ENCODE measurements at places on chromosomes 3 and 15.

GRCh38 chr15:58095415-58095814, 29.9 kb upstream of the ALDH1A2 start:
- no peak for DNase-seq

- DNase-seq, result no peak
These were observed 723.5 kb downstream of the NLGN1 start for GRCh38 chr3:174120997-174121396.

- DNase-seq, result no peak
These were observed 283.5 kb downstream of the CHL1 start for GRCh38 chr3:480070-480469.

DNA sequence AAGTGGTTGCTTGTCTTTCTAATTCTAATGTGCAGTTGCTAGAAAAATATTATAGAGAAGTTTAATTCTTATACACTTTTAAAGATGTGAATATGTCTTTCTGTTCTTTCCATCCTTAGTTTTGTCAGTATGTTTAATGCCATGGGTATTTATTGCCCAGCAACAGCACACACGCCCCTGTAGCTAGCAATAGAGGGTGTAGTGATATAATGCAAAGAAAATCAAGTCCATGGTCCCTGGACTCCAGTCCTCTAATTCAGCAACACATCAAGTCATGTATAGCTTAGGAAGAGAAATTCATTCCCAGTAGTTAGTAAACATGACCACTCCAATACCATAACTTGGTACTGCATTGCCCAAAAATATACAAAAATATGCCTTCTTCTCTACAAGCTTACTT, 292.4 kb upstream of the NR2F2 start:
- DNase-seq, result no peak

DNA sequence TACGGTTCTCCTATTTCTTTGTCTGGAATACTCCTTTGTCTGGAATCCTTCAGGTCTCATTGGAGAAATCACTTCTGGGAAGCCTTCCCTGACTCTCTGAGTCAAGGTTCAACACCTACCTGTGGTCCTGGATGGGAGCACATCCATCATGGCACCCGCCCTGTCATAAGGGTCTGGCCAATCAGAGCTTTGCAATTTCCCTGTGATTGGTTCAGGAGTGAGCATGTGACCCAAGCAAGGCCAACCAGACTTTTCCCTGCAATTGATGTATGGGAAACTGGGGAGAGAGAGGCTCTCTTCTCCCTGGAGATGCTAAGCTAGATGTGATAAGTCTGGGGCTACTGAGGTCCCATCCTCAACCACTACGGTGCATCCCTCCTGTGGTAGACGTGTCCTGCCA, 8.1 kb downstream of the FAM3D start:
- DNase-seq, result no peak

DNA sequence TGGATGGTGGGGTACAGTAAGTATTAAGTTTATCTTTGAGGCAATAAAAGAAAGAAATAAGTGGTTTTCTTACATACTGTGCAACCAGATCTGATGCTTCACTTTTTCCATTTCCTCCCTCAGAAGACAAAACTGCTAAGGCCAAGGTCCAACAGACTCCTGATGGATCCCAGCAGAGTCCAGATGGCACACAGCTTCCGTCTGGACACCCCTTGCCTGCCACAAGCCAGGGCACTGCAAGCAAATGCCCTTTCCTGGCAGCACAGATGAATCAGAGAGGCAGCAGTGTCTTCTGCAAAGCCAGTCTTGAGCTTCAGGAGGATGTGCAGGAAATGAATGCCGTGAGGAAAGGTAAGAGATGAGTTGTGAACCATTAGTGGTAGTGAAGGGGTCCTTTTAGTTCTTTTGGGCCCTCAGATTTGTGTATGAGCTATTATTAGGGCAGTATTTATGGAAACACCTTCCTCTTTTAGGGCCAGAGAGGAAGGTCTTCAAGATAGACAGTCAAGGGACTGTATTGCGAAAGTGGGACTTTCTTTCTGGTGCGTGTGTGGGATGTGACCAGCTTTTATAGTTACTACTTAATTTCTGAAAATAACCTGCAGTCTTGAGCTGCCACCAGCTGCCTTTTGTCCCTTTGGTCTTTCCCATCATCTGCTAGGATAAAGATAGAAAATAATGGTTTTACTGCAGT, 4.6 kb downstream of the ALAS1 start:
- DNase-seq, result no peak

DNA sequence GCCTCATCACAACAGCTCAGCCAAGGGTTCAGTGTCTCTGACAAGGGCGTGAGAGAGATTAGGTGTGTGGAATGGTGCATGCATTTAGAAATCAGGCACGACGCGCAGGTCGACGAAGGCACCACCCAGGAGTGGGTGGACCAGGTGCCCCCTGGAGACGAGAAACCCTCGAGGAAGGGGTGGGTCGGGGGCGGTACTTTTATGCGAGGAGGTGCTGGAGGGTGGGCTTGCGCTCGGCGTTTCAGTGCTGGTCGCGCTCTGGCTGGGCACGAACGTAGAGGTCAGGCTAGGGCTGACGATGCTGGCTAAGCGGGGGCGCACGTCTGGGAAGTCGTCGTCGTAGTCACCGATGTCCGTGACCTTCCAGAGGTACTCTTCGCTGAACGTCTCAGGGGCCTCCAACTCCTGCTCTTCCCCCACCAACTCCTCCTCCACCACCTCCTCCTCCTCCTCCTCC, 393 bp downstream of the ERICH6 start:
- peak; percentile 57 for DNase-seq

- DNase-seq, result peak; percentile 43
These were observed 631 bp upstream of the CNBP start for GRCh38 chr3:129184396-129184657.

- DNase-seq, result no peak
These were observed 69.4 kb downstream of the MEF2A start for GRCh38 chr15:99635145-99635544.

DNA sequence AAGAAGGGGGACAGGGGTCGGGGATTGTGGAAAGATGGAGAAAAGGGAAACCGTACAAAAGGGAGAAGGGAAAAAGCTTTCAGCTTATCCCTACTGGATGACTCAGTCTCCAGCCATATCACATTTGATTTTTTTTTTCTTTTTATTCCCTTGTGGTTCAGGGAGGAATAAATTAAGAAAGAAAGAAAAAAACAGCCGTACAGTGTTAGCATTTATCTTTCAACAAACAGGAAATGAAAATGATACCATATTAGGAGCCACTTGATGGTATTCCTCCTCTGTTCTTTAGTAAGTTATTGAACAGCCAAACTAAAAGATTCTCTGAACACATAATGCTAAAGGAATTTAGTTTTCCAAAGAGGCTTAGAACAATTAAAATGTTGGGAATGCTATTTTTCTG, 594.4 kb downstream of the FOXP1 start:
- DNase-seq, result no peak

- DNase-seq, result peak; percentile 15
These were observed 18.8 kb downstream of the PLA2G4F start for GRCh38 chr15:42137461-42138261.

DNA sequence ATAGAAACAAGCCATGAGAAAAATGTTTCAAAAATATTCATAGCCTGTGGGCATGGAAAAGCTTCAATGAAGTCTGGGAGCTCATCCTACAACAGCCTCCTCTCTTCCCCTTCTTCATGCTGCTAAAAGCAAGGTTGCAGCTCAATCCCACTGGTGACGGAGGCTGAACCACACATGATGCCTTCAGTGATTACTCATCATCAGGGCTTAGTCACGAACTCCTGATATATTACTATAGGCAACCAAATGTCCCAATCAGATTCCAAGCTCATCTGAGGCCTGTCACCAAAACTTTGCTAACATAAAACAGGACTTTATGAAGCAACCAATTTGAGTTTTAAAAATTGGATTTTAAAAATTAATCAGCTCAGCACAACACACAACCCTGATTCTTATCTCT, 24.0 kb upstream of the SLC24A5 start:
- no peak for DNase-seq

GRCh38 chr3:72414481-72415016, 433.7 kb downstream of the SHQ1 start:
- no peak for DNase-seq

GRCh38 chr3:124962403-124962940, 27.9 kb upstream of the MUC13 start:
- no peak for DNase-seq

GRCh38 chr3:107965136-107965655, 125.6 kb downstream of the CD47 start:
- DNase-seq, result no peak

DNA sequence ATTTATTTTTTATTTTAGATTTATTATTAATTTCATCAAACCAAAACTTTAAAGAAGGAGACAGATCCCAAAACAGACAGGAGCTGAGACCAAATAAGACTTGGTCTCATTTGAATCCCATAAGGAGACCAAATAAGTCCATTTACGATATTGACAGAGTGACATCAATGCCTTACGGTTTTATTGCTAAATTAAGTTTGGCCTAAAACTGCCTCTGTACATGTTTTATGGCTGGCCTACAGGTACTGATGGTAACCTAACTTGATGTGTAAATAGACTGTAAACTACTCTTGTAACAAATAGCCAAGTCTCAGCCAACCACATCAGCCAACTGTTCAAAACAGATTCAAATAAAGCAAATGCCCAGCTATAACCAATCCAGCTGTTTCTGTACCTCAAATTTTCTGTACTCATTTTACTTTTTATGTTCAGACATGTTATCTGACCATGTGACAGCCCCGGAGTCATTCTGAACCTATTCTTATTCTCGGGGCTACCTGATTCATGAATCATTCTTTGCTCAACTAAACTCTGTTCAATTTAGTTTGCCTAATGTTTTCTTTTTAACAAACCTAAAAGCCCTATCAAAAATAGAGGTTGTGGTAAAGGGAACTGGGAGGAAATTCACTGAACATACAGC, 89.4 kb upstream of the CDAN1 start:
- no peak for DNase-seq

DNA sequence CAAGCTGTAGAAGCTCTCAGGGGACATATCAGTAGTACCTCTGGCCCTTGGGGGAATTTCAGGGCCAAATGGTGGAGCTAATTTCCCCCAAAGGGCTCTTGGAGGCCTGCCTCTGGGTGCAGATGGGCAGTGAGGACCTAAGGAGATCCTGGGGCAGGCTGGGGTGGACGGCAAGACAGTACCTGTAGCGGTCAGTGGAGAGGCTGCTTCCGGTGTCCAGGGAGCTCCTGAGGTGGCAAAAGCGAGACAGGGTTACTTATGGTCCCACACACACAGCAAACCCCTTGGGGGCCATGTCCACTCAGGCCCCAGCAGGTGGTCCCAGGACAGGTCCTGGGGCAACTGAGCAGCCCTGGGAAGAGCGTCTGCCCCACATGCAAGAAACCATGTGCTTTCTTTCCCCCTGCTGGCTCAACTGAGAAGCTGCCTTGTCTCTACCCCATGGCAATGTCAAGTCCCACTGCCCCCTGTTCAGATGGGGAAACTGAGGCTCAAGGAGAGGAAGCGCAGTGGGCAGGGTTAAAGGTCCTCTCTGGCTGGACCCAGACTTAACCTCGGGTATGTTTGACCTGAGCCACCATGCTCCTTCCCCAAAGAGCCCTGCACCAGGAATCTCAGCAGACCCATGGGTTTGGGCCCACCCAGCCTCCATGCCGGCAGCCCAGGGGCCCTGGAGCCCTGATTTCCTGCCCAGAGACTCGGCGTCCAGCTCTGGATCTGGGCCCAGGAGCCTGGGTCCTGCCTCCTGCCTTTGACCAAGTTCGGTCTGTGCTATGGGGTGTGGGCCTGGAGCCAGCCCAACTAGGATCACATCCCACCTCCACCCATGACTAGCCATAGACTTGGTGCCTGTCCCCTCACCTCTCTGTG, 25.7 kb downstream of the IQSEC1 start:
- DNase-seq, result no peak

- DNase-seq, result no peak
These were observed 15.8 kb downstream of the HDC start for GRCh38 chr15:50249704-50250103.

DNA sequence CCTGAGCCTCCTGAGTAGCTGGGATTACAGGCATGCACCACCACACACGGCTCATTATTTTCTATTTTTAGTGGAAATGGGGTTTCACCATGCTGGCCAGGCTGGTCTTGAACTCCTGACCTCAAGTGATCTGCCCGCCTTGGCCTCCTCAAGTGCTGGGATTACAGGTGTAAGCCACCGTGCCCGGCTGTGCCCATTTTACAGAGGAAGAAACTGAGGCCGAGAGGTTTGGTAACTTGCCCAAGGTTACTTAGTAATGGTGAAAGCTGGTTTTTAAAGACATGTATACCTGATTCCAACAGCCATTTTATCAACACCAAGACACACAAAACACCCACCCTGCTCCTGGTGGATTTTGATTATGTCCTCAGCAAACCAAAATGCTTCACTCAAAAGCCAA, 128.7 kb downstream of the SNRK start:
- no peak for DNase-seq

DNA sequence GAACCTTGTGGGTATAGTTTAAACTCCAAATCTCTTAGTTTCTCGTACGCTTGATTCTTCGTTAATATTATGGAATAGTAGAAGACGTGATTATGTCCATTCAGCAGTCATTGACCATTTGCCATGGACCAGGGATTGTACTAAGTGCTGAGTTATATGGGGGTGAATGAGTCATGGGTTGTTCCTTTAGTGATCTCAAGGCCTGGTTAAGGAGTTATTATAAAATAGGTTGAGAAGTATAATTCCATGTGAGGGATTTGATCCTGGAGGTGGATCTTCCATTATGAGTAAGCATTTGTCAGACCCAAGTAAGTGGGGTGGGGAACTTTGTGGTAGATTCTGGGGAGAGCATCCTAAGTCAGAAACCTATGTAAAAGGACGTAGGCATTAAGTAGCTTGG, 15.4 kb downstream of the NR2C2 start:
- no peak for DNase-seq
